ENCODE measurements at places on chromosomes 6 and 20. TPM values are rescaled to one million over a fixed set of nuclear protein-coding genes. Genes with fewer than 3 reads are reported as not detected.

Gene SMLR1
- not detected for total RNA-seq

Gene TNFRSF6B
- 37.0 TPM for total RNA-seq

Gene PLAGL1
- 8.8 TPM for total RNA-seq

Gene MYH7B
- total RNA-seq, result 0.13 TPM

Gene SLC35F1
- not detected for total RNA-seq

- no peak for DNase-seq
Measured at GRCh38 chr6:70657706-70658105, 10.0 kb upstream of the SMAP1 start.

DNA sequence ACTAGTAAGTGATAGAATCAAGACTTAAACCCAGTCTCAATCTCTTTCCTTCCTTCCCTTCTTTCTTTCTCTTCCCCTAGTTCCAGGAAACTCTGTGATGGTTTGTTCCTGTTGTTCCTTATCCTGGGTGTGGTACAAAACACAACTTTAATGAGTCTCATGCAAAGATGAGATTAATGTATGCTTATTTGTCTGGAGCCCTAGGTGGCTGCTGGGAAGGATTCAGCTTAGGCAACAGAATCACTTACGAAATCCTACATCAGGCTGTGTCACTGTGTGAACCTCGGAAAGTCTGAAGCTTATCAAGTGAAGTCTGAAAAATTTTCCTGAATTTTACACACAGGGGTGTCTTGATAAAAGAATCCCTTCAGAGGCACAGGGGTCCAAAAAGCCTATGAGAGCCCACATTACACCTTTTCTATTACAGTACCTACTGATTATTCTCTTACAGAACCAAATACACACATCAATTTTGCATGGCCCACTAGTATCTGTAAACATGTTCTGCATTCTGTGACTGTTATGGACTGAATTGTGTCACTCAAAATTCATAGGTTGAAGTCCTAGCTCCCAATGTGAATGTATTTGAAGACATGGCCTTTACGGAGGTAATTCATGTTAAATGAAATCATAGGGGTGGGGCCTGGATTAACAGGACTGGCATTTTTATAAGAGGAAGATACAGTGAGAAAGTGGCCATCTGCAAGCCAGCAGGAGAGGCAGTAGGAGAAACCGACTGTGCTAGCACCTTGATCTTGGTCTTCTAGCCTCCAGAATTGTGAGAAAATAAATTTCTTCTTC, 144.7 kb downstream of the MYB start:
- DNase-seq, result no peak

DNA sequence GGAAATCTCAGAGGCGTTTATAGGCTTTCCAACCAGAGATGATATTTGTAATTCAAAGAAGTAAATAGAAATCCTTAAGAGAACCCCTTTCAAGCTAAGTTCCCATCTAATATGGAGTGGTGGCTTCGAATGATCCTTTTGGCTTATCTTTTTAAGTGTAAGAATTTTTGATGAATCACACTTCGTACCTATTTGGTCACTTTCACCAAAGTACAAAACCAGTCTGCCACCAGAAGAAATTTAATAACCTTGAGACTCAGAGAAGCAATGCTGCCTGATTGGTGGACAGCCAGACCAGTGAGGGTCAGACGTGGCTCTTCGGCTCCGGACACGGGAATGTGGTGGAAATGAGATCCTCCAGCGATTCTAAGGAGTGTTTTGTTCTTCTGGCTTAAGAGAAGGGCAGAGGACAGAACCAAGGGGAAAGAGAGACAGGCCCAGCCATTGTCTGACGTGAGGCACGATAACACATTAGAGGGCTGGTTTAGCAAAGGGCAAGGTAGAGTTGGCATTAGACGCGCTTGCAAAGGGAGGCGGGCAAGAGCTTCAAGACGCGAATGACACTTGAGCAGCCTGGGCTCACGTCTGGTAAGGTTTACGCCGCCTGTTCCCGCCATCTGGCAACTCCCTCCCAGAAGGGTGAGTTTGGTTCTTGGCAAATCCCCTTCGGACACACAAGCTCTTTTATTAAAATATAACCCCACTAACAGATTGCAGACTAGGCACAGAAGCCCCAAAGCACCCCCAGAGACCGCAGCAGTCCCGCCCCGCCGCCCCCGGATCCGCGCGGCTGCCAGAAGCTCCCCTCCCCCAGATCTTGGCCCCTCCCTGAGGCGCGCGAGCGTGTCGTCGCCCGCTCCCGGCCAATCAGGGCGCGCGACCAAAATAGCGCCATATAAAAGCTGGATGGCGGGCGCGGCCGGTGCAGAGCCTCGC, 50.0 kb upstream of the EZR start:
- no peak for DNase-seq

DNA sequence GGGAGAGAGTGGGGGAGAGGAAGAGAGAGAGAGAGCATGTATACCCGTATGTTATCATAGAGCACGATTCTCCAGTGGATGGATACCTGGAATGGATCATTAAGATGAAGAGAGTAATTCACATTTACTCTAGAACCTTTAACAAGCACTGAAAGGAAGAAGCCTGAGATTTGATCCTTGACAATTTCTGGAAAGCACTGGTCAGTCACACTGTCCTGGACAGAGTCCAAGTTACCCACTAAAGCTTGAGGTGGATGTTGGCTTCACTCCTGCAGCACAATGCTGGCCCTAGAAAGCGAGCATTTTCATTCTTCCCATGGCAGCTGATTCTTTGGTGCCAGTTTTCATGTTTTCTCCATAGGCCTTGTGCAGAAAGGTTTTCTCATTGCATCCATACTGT, 25.6 kb downstream of the NFYA start:
- DNase-seq, result peak; percentile 22

DNA sequence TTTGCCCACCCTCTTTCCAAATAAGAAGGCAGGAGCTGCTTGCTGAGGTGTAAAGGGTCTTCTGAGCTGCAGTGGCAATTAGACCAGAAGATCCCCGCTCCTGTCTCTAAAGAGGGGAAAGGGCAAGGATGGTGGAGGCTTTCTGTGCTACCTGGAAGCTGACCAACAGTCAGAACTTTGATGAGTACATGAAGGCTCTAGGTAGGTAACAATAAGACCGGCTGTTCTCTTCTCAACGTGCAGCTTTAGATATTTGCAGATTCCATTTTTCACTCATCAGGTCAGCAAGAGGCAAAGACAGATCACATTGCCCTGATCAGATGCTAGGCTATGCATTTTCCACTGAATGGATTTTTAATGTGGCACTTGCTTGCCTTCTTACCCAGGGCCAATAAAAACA, at the start of gene FABP7:
FABP7 (plus strand) TSS at position 50 of the 400 bp plus-strand sequence; CDS start at position 129, 79 bp downstream.
- DNase-seq, result no peak

GRCh38 chr20:63736893-63737694, 630 bp downstream of the LIME1 start:
- no peak for DNase-seq

- no peak for DNase-seq
Measured at GRCh38 chr20:14979453-14979986, 642.1 kb upstream of the FLRT3 start.

- no peak for DNase-seq
Measured at GRCh38 chr6:107532706-107533105, 42.8 kb downstream of the SOBP start.

DNA sequence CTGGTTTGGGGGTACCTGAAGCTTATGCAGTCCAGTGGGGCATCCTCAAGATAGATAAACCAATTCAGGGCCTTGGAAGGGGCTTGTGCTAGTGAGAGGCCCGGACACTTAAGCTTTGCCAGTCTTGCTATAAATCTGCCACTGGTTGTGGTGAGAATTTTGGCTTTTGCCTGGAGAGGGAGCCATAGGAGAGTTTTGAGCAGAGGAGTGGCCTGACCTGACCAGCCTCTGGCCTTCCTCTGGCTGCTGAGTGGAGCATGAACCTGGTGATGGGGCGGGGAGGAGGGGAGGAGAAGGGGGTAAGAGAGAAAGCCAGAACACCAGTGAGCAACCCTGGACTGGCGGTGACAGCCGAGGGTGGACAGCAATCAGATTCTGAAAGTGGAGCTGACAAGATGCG, 7.1 kb downstream of the TMEM74B start:
- no peak for DNase-seq

DNA sequence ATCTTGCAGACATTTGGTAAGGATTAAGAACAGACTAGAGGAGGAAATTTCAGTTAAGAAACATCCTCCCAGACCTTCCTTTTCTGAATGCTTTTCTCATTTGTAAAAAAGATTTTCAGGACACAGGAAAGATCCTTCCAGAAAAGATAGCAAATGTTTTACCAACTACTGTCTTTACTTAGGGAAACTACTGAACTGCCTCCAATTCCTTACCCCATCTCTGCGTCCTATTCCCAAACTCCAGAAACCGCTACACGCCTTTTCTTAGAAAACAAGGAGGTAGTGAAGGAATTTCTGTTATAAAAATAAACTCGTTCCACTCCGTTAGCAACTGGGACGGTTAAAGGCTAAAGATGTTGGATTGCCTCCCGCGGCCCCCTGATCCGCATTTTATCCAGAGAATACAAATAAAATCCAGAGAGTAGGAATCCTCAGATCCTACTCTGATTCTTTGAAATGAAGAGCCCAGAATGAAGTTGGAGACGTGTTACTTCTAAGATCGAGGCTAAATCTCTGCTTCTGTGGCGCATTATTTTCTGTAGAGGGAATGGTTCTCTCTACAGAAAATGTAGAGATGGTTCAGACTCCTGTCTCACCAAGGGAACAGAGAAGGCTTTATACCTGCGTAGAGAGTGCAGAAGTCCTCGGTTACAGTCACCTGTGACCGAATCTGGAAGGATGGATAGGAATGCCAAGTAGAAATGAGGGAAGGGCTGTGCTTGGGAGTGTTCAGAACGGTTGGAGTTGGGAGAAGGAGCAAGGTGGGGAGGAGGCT, 133.0 kb downstream of the GPX5 start:
- no peak for DNase-seq

DNA sequence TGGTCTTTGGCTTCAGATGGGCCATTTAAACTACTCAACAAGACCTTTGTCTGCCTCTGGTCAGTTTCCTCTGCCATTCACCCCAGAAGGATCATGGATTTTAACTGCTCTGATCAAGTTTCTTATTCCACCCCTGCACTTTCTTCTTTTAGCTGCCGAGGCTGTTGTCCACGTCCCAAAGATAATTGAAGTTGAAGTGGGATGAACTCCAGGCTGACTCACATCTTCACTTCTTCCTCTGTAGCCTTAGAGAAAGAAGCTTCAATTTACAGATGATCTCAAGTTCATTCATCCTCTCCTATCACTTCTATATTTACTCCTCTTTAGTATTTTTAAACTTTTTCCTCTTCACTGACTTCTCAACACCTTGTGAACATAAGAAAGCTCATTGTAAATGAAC, 651.6 kb downstream of the UTRN start:
- no peak for DNase-seq

DNA sequence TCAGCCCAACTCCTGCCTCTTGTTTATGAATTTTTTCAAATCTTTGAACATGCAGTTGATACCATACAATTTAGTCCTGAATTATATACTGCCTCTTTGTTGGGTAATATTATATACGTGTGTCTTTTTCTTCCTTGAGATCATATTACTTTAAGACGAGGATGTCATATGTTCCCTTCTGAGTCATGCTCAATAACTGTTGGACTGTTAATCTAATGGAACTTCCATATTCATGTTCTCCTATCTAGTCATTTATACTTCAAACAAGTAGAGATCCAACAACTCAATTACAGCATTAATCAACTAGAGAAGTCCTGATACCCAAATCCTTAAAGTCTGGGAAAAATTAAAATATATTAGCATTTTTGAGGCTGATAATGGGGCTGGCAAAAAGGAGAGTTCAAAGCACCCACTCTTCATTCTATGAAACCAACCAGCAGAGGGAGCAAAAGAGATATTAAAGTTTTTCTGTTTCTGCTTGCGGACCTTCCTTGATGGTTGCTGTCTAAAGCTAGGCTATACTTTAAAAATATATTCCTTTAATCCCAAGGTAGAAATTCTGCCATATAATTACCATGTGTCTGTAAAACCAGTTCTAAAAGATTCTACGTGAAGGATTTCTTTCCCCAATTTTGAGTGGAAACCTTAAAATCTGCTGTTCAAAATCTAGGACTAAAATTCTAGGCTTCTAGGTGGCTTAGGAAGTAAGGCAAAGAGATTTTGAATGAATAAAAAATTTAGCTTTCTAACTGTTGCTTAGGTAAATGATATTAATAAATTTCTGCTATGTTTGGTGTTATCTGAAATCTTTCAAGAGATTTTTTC, 498.9 kb downstream of the BCKDHB start:
- no peak for DNase-seq

GRCh38 chr6:155454008-155454407, 1.6 kb downstream of the NOX3 start:
- no peak for DNase-seq

GRCh38 chr20:5797843-5798462, 47.8 kb downstream of the SHLD1 start:
- DNase-seq, result no peak

GRCh38 chr6:73104921-73105320, 120.4 kb downstream of the KHDC1L start:
- no peak for DNase-seq

- no peak for DNase-seq
Measured at GRCh38 chr20:48210111-48211027, 425.1 kb upstream of the SULF2 start.

- DNase-seq, result peak; percentile 55
Measured at GRCh38 chr6:27836783-27837624, 75.2 kb downstream of the OR2B2 start.

DNA sequence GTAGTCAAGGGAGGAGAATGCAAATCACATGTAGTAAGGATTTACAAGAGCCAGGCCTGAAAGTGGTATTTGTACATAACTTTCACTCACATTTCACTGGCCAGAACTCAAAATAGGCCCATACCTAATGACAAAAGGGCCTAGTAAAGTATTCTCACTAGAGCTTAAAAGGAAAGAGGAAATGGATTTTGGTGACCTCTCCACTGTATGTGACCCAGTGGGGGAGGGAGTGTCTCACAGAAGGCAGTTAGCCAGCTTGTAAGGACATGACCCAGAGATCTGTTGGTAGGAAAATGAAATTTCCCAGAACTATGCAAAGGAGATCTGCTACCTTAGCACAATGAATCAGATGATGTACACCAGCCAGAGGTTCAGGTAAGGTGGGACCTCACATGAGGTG, 124.4 kb downstream of the PTPRT start:
- no peak for DNase-seq

- peak; percentile 47 for DNase-seq
Measured at GRCh38 chr20:46568570-46569129, 18.2 kb upstream of the OCSTAMP start.

DNA sequence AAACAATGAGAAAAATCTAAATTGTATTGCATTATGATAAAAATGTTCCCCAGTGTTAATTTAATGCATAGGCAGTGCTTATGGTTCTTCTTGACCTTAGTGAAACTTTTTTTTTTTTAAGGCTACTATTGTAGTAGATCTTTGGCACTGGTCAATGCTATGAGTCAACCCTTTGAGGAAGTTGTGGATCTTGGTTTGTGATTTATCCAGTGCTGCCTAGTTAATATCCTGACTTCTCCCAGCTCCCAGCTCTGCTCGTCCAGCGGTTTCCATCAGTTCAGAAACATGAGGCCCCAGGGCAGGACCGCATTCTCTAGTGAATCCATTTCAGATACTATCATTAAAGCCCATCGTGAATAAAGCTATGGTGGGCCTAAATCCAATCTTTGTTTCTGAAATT, 364.5 kb upstream of the JARID2 start:
- peak; percentile 65 for DNase-seq

Measured in pulmonary artery endothelial cell (primary cell).